Activated CD8-positive, alpha-beta T cell treated with anti-CD3 and anti-CD28 coated beads for 36 hours (primary cell): ENCODE measurements at places on chromosomes 5 and 9. TPM values are rescaled to one million over a fixed set of nuclear protein-coding genes. Genes with fewer than 3 reads are reported as not detected.
A peak's percentile ranks its signal among the peaks of the same experiment; 100 is the strongest.

- DNase-seq = no peak
These were observed 24.9 kb downstream of the ARHGEF37 start for GRCh38 chr5:149605998-149606724.

DNA sequence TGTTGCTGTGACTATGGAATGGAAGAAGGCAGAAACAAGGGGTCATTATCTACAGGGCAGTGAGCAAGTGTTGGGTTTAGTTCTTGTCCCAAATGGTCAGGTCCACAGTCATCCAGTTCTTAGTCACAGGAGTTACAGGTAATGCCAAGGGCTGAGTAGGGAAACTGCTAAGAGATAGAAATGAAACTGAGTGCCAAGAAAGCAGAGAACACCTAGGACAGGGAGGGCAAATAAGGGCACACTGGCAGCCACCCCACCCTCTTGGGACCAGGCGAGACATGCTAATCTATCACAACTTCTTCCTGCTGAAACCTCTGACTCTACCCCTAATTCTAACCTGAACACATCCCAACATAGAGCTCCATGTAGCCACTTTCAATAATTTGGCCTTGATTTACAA, 103.2 kb downstream of the KLF4 start:
- DNase-seq = no peak

GRCh38 chr9:128192601-128193371, 1.4 kb upstream of the CIZ1 start:
- peak; percentile 75 for DNase-seq

GRCh38 chr9:106755736-106756135, 107.2 kb upstream of the ZNF462 start:
- no peak for DNase-seq

DNA sequence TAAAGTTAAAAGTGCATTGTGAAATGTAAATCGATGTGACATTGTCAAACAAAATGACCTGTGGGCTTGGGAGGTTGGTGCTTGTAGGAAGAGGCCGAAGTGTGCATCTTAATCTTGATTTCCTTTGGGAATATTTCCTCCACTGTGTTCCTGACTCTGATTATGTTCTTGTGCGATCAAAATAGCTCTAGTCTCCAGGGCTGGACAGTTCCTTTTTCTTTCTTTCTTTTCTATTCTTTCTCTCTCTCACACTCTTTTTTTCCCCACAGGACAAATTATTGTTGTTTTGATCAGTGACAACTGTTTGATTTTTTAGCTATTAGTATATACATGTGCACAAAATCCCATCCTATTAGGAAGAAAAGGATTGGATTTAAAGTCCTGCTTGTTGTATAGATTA, 347.5 kb downstream of the ZSWIM6 start:
- no peak for DNase-seq

- DNase-seq = no peak
These were observed 14.8 kb downstream of the NCS1 start for GRCh38 chr9:130186839-130187522.

- no peak for DNase-seq
These were observed 443.9 kb downstream of the ZNF608 start for GRCh38 chr5:124302533-124302932.

DNA sequence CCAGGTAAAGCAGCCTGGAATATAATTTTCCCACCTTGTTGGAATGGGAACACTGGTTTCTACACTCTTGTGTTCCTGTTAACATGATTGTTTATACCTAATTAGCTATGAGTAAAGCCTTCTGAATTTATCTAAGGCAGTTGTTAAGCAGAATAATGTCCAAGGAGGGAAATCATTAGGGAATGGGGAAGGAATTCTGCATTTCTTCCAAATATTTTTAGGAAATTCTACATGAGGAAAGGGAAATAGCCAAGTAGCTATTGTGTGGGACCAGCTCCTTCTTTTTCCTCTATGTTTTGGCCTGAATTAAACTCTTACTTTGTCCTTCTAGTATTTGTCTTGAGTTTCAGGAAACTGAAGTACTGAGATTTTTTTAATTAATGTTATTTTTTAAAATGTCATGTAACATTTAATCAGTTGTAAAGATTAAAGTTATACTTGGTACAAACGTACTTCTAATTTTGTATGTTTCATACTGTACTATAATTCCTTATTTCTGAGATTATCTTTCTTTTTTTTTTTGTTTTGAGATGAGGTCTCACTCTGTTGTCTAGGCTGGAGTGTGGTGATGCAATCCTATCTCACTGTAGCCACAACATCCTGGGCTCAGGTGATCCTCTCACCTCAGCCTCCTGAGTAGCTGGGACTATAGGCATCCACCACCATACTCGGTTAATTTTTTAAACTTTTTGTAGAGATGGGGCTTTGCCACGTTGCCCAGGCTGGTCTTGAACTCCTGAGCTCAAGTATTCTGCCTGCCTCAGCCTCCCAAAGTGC, 28.5 kb downstream of the ANKDD1B start:
- no peak for DNase-seq

DNA sequence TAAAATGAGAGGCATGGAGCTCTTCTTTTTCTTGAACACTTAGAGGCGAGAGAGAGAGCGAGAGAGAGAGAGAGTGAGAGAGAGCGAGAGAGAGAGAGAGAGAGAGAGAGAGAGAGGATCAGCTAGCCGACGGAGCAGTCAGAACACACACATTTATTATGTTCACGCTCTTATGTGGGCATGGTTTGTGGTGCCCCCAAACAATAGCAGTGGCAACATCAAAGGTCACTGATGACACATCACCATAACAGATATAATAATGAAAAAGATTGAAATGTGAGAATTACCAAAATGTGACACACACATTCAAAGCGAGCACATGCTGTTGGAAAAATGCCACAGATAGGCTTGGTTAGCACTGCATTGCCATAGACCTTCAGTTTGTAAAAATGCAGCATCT, 116.1 kb downstream of the KDM4C start:
- DNase-seq = peak; percentile 82

DNA sequence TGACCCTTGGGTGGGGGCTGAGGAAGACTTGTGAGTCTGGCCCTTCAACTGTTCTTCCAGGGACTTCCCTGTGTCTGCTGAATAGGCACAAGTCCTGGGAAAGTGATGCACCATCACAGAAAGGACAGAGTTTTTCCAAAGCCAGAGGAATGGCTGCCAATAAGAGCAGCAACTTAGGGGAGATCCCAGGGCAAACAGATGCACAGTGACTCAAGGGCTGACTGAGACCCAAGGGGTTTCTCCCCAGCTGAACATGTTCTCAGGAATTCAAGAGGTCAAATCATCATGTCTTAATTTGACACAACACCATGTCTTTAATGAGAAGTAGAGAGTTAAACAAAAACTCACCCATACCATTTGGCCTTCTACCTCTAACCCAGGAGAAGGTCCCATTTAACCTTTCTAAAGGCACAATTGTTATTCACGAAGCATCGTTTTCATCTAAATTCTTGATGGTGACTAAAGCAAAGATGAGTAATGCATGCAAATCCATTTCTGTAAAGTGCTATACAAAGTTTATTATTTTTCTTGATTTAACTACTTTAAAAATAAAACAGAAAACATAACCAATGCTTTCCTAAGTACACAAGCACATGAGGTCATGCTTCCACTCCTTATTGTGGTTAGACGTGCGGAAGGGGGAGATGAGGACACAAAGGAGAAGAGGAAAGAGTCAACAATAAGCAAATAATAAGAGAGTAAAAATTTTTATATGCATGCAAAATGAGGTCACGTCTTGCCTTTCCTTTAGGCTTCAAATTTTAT, 324.1 kb downstream of the PLK2 start:
- no peak for DNase-seq

- DNase-seq = no peak
These were observed 2.5 kb upstream of the ADRB2 start for GRCh38 chr5:148823871-148824270.

GRCh38 chr5:7094626-7095025, 301.3 kb upstream of the ADCY2 start:
- DNase-seq = peak; percentile 15

DNA sequence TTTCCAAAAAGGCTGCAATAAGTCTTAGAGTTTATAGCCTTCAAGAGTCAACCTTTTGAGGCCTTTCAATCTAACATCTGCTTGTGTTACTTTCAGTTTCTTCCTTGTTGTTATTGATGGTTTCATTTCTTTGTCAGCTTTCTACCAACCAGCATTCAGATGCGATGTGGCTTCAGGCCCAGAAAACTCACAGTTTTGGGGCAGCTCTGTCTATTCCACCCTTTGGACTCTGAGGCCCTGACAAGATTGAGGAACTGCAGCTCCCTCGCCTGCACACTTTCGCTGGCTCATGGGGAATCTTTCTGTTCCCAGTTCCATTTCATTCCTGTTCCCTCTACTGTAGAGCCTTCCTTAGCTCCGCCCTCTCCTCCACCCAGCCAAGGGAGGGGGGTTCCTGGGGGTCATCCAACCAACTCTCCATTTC, 13.3 kb upstream of the WHRN start:
- no peak for DNase-seq

Gene G3BP1
- 253 TPM for total RNA-seq

Gene ANKRD31
- total RNA-seq = 0.99 TPM

Gene FGFR4
- 1.3 TPM for total RNA-seq

Gene PLPP7
- total RNA-seq = not detected

Gene ZMAT2
- 50.1 TPM for total RNA-seq

Gene TLR4
- total RNA-seq = not detected
